Activated CD8-positive, alpha-beta T cell treated with anti-CD3 and anti-CD28 coated beads, Interleukin-2, amount 10 ng/mL, durations not matched to agents 7 days and 5 days (primary cell): ENCODE measurements at places on chromosomes 4 and X. TPM values are rescaled to one million over a fixed set of nuclear protein-coding genes. Genes with fewer than 3 reads are reported as not detected.

DNA sequence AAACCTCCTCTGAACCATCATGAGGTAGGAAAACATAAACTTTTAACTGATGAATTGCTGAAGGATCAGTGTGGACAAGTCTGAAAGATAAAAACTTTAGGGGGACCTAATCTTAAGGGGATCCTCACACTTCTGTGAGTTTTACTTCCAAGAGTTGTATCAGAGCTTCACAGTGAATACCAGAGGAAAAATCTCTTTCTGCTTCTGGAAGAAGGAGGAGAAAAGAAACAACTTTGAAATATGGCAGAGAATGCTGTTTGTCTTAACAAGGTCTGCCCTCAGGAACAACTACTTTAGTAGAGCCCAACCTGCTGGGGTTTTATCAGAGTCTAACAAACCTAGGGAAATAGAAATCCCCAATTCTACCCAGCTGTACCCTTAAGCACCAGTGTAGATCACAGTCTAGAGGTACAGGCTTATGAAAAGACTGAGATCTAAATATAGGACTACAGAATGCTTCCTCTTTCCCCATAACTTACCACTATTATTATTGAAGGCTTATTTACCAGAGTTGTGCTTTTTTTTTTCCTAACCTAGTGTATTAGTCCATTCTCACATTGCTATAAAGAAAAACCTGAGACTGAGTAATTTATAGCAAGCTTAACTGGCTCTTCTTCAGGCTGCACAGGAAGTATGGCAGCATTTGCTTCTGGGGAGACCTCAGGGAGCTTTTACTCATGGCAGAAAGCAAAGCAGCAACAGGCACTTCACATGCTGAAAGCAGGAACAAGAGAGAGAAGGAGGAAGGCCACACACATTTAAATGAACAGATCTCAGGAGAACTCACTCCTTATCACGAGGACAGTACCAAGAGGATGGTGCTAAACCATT, 167.9 kb downstream of the CAMK2D start:
- no peak for DNase-seq

- DNase-seq, result no peak
Measured at GRCh38 chrX:49292400-49293362, 10.8 kb upstream of the GAGE10 start.

DNA sequence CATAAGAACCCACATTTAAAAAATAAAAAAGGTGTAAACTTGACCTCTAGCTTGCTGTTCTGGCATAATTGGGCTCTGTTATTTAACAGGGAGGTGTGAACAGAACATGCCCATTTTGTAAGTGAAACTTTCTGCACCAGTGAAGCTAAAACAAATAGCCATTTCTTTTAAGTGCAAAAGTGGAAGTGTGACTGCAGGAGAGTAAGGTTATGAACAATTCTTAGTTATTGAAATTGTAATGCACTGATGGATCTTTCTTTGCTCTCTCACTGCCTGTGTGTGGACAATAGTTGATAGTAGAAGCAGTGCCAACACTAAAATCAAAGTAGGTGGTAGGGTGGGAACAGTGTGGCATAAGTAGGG, 12.6 kb downstream of the P2RY10 start:
- DNase-seq, result no peak

GRCh38 chr4:68576272-68577125, at the start of gene UGT2B17:
Gene UGT2B17 (minus strand): TSS chr4:68576322. CDS start chr4:68568484, 7,838 bp downstream.
- DNase-seq, result no peak

DNA sequence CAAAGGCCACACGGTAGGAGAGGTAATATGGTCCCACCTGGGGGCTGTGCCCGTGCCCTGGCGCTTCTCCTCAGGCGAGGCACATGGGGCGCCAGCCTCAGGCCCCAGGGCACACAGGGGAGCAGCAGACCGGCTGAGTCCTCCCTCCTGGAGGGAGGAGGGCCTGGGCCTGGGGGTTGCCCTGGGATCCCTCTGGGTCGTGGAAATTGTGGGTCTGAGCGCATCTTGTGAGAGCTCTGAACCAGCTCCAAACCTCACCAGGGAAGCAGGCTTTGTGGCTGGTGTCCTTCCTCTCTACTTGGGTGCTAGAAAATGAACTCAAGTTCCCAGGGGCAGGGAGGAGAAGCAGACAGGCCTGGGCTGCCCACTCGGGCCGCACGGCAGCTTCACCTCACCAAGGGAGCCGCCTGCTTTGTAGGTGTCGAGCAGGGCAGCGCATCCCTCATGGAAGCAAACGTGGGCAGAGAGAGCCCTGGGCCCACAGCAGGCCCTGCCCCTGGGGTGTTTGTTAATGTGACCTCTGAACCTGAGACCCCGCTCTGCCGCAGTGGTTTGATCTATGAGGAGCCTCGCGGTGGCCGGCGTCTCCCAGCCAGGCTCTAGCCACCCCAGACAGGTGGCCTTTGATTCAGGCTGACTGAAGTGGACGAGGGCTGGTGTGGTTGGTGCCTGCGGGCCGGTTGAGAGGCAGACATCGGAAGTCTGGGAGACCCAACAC, 10.8 kb downstream of the HTRA3 start:
- DNase-seq, result no peak

DNA sequence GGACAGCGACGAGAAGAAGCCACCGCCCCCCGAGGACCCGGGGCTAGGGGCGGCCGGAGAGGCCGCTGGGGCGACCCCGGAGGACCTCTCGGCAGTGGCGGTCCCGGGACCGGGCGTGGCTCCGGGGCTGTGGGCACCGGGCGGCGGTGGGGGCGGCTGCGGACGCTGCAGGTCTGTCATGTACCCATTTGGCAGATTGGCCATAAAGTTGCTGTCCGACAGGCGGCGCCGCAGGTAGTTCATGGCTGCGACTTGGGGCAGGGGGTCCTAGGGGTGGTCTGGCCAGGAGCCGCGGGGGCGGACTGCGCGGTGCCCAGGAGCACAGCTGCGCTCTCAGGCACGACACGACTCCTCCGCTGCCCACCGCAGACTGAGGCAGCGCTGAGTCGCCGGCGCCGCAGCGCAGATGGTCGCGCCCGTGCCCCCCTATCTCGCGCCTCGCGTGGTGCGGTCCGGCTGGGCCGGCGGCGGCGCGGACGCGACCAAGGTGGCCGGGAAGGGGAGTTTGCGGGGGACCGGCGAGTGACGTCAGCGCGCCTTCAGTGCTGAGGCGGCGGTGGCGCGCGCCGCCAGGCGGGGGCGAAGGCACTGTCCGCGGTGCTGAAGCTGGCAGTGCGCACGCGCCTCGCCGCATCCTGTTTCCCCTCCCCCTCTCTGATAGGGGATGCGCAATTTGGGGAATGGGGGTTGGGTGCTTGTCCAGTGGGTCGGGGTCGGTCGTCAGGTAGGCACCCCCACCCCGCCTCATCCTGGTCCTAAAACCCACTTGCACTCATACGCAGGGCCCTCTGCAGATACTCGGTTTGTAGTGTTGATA, at the start of gene SYN1:
SYN1 (minus strand) TSS at position 372 of the 817 bp plus-strand sequence; CDS start at position 243, 129 bp downstream.
- DNase-seq, result peak; percentile 83

- no peak for DNase-seq
Measured at GRCh38 chr4:174437324-174437723, 85.0 kb downstream of the HPGD start.

DNA sequence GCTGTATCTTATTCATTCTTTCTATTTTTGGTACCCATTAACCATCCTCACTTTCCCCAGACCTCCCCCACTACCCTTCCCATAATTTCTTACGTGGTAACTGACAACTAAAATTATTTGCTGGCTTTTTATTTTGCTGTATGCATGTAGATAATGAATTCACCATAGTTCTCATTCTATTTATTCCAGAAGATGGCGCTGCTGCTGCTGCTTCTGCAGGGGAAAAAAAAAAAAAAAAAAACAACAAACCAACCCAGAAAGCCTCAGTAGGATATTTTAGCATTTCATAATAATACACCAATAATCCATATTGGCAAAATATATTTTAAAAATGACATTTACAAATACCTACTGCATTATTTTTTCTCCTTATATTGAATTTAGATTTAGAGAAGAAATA, 416.6 kb upstream of the MAGEB18 start:
- DNase-seq, result no peak

GRCh38 chr4:106993827-106994226, 42.3 kb downstream of the DKK2 start:
- no peak for DNase-seq

DNA sequence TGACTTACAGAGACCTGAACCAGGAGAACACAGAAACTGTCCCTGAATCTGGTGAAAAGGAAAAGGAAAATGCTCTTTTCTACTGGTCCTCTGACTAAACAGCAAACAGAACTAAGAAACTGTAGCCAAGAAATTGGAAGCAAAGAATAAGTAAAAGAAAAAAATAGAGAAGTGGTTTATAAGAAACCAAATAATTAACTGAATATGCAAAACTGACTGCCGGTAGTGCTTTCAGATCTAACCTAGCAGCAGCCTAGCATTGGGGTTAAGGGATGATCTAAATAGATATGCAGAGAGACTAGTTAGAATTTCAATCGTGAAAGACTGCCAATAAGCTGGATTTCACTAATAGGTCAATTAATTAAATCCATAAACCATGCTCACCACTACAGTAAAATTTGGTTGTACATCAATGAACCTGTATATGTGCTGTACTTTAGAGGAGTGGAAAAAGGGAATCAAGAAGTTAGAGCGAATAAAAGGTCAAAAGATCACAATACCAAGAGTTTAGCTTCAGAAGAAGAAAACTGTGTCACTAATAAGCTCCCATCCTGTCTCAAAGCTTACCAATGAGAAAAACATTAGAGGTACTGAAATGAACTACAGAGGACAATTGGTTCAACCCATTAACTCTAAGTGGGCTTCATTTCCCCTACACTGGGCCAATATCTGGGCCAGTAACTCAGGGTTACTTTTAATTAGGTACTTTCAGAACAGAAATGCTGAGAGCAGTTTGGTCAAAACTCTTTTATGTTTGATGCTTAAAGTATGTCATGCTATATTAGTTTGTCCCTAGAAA, 53.6 kb downstream of the KLHL13 start:
- DNase-seq, result no peak

DNA sequence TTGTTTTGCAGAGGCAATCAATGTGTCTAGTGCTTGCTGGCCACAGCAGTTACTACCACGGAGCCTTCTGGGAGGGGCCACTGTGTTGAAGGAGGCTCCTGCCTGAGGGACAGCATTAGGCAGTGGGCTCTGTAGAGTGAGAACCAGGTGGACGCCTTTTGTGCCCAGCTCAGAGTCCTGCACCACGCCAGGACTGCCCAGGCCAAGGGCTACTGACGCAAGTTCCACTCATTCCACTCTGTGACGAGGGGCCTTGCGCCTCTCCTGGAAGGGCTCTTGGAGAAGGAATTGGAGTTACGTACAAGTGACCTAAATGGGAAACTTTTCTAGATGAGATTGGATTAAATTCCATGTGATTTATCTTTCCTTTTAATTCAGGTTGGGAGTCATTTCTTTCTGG, 102.8 kb upstream of the MAGEE2 start:
- no peak for DNase-seq

DNA sequence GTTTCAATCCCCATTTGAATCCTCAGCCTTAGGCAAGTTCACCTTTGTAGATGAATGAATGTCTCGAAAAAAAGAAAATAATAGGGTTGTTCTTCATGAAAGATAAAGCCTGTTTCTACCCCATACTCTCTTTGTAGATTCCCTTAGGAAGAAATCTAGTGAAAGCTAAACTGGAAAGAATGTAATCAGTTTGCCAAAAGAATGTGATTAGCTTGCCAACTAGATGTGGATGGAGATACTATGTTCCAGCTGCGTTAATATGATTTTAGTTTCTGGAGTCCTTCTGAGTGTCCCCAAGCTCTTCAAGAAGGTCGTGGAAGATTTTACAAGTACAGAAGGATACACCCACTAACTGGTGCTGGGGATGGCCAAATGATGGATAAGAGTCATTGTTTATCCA, 162.3 kb upstream of the EDNRA start:
- DNase-seq, result no peak

GRCh38 chr4:14943749-14944148, 58.5 kb upstream of the CPEB2 start:
- DNase-seq, result no peak

- no peak for DNase-seq
Measured at GRCh38 chrX:7062903-7063302, 84.6 kb upstream of the STS start.

DNA sequence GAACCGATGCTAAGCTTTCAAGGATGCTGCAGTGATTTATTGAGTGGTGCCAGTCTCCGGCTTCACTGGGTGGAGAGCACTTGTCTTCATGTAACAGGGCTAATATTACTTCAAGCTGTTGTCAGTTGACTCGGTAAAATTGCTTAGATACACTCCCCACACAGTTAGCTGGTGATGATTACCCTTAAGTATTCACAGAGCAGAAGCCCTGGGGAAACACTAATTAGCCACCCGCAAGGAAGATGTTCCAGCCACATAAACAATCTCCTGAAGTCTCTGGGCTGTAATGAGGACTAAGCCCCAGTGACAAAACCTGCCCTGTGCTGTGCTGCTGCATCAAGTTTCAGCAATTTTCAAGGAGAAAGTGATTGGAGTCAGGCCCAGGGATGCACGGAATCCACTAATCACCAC, 37.3 kb upstream of the GK2 start:
- no peak for DNase-seq

GRCh38 chr4:187204389-187204918, 480.8 kb upstream of the FAT1 start:
- no peak for DNase-seq

DNA sequence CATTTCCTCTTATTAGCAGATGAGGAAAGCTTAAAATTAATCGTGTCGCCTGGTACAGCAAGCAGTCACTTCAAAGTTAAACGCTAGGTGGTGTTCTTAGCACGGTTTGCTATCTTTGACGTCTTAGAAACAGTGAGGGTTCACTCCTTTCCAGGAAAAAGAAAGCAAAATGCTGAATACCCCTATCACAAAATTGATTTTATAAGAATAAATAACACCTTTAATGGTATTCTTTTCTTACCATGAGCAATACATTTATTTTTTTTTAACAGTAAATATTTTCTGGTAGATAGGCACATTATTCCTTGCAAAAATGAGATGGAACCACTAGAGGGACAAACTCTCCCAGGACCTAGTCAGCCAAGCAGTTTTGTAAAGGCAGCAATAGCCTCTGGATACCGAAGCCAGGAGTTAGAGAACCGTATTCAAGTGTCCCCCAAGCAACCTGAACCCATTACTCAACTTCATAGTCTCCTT, 153.9 kb downstream of the KDR start:
- DNase-seq, result peak; percentile 25

- no peak for DNase-seq
Measured at GRCh38 chr4:23134331-23134730, 441.6 kb downstream of the GBA3 start.

DNA sequence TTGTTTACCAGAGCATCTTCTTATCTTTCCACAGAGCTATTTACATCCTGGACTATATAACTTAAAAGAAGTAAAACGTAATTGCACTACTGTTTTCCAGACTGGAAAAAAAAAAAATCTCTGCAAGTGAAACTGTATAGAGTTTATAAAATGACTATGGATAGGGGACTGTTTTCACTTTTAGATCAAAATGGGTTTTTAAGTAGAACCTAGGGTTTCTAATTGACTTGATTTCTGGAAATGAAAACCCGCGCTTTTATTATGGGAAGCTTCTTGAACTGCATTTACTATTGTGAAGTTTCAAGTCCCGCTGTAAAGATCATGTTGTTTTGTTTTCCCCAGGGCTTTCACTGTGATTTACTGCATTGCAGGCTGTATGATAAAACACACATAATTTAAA, 162.7 kb downstream of the STIM2 start:
- DNase-seq, result no peak

- no peak for DNase-seq
Measured at GRCh38 chrX:67585401-67585800, 41.6 kb downstream of the AR start.

- peak; percentile 41 for DNase-seq
Measured at GRCh38 chrX:9355739-9356138, 109.1 kb upstream of the TBL1X start.

The HSPA4L gene
- 0.16 TPM for total RNA-seq

The APBB2 gene
- total RNA-seq, result 0.53 TPM

The EXOSC9 gene
- 54.2 TPM for total RNA-seq

The TEC gene
- total RNA-seq, result 2.7 TPM

The CT45A3 gene
- not detected for total RNA-seq

The TCP11X2 gene
- not detected for total RNA-seq

The GUCY1B1 gene
- 0.26 TPM for total RNA-seq

The RPS6KA6 gene
- not detected for total RNA-seq
